ENCODE measurements at places on chromosomes 6 and 20.

DNA sequence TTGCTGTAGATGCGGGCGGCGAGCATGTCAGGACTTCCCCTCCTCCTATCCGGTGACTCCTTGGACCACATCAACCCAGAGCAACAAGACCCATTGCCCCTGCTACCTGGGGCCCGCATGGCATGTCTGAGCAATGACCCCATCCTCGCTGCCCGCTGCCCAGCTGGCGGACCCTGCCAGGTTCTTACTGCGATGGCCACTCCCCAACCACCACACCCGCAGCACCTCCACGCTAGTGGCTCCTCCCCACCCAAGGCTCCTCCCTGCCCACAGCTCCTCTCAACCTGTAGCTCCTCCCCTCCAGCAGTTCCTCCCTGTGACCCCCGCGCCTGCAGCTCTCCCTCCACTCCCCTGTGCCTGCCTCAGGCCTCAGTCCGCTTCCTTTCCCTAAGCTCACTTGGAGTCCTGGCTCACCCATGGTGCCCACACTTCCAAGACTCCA is 17.6 kb upstream of the SERPINB9 start:
- DNase-seq, result no peak

DNA sequence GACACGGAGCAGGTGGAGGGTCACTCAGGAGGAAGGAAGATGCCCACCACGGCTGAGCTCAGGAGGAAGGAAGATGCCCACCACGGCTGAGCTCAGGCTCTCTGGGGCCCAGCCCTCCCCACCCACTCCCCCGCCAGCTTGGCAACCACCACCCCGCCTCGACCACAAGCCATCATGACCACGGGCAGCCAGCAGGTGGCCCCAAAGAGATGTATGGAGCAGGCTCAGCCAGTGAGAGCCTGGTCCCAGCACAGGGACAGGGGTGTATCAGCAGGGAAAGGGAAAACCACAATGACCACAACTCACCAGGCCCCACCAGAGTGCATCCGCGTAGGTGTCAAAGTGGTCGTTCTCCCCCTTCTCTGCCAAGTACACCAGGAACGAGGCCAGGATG is 30.4 kb downstream of the KCNQ2 start:
- no peak for DNase-seq

DNA sequence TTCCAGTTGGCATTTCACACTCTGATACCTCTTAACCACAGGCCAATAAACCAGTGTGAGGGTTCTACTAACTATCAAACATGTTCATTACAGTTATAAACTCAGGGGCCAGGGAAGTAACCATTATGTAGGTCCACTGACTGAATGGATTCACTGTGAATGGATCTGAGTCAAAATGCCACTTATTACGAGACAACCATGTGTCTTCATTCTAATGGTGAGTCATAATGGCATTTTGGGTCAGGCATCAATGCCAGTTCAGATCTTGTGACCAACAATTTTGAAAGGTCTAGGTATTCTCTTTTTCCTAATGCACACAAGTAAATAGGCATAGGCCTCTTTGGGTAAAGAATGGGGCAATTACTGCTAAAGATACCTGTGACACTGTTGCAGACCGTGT is 112.2 kb upstream of the HEY2 start:
- no peak for DNase-seq

DNA sequence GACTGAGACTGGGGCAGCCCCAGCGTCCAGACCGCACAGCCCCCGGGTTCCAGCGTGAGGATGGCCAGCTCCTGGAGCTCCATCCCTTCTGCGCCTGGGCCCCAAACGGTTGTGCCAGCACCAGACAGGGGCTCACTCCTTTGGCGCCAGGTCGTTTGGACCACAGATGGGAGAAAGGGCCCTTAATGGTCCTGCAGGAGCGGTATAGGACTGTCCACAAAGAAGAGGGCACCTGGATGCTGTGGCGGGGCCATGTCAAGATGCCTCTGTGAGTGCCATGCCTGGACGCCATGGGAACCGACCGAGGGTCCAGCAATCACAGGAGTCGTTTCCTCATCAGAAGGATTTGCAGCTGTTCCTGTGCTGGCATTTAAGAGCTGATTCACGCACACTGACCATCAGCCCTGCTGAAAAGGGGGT is 82.7 kb downstream of the DLL1 start:
- DNase-seq, result no peak

- no peak for DNase-seq
These were observed 235.0 kb upstream of the PRDM1 start for GRCh38 chr6:105851113-105851580.

GRCh38 chr6:18720075-18720474 is 332.9 kb downstream of the RNF144B start:
- DNase-seq, result no peak

- no peak for DNase-seq
These were observed 25.7 kb downstream of the KCNK5 start for GRCh38 chr6:39203436-39204159.

DNA sequence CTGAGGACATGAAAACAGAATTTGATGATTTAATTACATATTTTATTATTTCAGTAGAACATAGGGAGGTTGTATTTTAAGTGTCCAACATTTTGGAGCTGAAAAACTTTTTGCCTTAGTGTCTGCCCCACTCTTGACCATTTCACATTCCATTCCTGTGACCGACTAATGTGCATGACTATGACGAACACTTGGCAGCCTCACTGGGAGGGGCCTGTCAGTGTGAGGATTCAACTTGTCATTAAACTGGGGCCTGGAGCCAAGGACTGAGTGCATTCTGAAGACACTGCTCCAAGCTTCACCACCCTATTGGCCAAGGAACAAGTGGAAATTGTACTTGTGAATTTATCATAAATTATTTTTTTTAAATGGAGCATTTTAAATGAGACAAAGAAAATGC is 661.3 kb downstream of the BCKDHB start:
- no peak for DNase-seq

DNA sequence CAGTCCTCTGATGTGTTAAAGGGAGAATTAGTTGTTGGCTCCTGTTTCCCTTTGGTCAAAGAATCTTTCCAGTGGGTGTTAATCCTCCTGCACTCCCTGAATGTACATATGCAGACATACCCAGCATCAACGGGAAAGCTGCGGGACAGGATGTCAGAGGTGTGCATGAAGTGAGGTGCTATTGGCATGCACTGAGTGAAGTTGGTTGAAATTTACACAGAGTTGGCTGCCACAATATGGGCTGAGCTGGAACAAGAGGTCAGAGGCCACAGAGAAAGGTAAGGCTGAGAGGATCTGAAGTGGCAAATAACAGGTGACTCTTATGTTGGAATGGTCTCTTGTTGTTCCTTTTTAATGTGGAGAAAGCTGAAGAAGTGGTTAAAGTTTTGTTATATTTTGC is 82.7 kb upstream of the AKIRIN2 start:
- no peak for DNase-seq

- no peak for DNase-seq
These were observed 243.7 kb downstream of the MYLK4 start for GRCh38 chr6:2507016-2507415.

DNA sequence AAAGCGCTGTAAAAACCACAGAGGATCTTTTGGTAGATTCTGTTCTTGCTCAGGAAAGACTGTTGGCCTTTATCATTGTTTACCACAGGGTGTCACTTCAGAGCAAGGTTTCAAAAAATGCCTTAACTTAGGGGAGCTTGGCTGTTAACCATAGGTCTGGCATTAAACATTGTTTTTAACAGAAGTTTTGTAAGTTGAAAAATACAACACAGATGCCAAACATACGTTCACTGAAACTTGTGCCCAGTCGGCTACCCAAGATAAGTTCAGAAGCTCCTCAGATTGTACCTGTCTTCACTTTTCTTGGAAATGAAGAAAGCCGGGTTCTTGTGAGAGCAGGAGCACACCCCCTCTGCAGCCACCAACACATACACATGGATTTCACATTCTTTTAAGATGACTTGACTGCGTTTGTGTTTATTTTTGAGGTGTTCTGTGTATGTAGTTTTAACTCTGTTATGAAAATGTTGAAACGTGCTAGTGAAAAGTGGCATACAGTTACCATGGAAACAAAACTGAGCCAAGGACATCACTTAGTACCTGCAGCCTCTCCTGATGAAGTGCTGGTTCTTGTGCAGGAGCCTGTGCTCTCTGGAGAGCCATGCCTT is 64.9 kb downstream of the SYCP2L start:
- DNase-seq, result no peak

- DNase-seq, result no peak
These were observed 657.2 kb downstream of the PRIM2 start for GRCh38 chr6:57974653-57975052.

- no peak for DNase-seq
These were observed 8.5 kb upstream of the MRS2 start for GRCh38 chr6:24394061-24394779.

- no peak for DNase-seq
These were observed 59.2 kb upstream of the SLC32A1 start for GRCh38 chr20:38665094-38665493.

GRCh38 chr6:3444276-3445088 is 12.4 kb downstream of the SLC22A23 start:
- no peak for DNase-seq

GRCh38 chr6:121426686-121427085 is 8.8 kb upstream of the GJA1 start:
- no peak for DNase-seq

DNA sequence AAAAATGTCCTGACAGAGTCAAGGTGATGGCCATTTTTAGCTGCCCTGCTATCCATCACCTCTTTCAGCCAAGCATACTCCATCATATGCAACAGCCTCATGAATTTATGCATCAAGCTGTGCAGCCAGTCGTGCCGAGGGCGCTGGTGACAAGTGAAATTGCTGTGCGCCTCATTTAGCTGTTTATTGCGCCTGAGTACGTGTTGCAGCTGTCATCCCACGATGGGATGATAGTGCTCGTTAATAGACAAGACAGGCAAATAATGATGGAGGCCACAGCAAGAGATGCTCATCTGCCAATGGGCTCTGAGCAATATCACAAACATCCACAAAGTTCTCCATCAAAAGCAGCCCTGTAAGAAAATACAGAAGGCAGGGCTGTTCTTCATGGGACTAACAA is 562.3 kb upstream of the POU3F2 start:
- DNase-seq, result no peak

- DNase-seq, result no peak
These were observed 843 bp upstream of the HEY2 start for GRCh38 chr6:125748406-125749172.

DNA sequence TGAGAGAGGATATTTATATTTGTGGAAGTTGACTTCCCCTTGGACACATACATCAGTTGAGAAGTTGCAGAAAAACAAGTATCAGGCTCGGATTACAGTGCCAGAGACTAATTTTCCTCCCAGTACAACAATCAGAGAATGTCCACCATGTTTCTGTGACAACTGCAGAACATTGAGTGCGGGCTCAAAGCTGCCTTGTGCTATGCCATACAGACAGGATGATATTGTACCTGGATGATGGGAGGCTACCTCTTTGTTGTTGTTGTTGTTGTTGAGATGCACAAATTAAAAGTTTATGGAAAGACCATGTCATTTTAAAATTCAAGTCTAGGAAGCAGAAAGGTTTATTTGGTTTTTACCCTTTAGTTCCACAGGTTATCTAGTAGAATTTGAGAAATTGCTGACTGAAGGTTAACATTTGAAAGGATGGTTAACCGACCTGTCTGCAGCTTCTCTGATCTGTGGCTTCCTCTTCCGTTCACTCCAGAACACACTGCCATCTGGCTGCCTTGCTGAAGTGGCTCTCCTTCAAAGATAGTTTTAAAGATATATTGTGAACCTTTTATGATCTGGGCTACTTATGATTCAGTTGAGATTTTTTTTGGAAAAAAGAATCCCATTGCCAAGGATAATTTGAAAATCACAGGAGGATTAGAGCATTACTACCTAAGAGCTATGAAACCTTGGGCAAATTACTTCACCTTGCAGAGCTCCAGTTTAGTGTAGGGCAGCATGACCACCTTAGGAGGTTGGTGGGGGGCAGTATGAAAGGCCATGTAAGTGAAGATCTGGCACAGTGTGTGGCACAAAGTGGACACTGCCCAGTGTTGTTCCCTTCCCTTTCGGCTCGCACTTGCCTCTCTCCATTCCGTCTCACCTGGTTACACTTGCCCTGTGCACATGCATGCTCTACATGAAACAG is 15.9 kb downstream of the TMEM200A start:
- no peak for DNase-seq

All from activated T-helper 1 cell treated with anti-CD3 and anti-CD28 coated beads, Interleukin-2, amount 50 U/mL, for 16 hours (primary cell).